Occipital lobe (tissue), 3 donors: ENCODE measurements at places on chromosomes 11 and 22. TPM values are rescaled to one million over a fixed set of nuclear protein-coding genes. Genes with fewer than 3 reads are reported as not detected.

GRCh38 chr22:35977136-35977535 lies 51.5 kb downstream of the RBFOX2 start:
- DNase-seq = no peak

DNA sequence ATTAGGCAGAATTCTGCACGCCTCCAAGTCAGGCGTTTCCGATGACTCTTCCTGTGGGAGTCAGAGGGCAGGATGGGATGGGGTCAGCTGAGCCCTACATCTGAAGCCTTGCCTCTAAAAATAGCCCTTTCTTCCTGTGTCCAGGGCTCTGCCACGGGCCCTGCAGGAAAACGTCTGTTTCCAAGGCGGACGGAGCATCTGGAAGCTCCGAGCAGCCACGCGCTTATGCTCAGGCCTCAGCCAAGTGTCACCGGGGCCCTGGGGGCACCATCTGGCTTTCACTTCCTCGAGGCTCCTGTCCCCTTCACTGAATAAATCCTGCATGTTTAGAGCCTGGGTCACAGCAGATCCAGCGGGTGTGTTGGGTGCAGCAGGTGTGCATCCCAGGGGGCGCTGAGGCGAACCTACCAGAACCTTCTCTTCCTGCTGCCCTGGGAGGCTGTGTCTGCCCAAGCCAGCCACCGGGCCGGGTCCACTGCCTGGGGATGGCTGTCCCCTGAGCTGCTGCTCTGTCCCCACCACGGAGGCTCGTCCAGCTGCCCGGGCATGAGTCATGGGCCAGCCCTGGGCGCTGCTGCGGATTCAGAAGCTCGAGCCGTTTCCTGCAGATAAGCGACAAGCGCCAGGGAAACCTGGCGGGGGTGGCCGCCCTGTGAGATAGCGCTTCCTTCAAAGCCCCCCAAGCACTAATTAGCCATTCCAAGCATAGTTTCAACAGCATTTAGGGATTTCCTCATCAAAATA lies 32.0 kb upstream of the LINC01488 start:
- DNase-seq = no peak

DNA sequence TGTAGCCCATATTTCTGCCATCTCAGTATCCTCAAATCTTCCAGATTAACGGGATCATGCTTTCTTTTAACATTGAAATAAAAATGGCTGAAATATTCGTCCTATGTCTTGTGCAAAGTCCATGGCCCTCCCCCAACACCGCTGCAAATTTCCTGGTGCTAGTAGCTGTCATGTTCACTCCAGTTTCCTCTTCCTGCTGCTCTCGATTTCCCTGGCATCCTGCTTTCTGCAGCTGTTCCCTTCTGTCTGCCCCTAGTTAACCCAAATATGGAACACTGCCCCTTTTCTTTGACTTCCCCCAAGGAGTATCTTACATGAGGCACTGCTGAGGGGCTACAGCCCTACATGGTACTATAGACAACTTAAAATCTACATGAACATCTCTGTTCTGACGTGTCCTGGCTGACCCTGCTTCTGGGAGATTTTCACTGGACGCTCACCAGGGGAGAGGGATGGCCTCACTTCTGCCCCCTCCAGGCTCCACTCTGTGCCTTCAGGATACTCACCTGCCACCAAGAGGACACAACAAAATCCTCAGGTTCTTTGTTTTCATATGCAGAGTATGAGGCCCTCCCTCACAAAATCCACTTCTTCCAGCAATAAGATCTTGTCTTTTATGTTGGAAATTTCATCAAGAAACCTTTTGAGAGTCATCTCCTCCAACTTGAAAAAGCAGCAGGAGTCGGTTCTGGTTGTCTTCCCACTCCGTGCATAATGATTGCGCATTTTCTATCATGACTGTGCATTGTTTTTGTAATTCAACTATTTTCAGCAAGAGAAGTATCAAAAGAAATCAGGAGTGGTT lies 29.5 kb upstream of the SCUBE2 start:
- no peak for DNase-seq

- no peak for DNase-seq
Observed at GRCh38 chr22:28481725-28482124, 197.9 kb downstream of the TTC28 start.

- no peak for DNase-seq
Observed at GRCh38 chr11:134252346-134253187, 585 bp downstream of the THYN1 start.

C11orf71 gene
- 14.7 TPM for total RNA-seq

DNA sequence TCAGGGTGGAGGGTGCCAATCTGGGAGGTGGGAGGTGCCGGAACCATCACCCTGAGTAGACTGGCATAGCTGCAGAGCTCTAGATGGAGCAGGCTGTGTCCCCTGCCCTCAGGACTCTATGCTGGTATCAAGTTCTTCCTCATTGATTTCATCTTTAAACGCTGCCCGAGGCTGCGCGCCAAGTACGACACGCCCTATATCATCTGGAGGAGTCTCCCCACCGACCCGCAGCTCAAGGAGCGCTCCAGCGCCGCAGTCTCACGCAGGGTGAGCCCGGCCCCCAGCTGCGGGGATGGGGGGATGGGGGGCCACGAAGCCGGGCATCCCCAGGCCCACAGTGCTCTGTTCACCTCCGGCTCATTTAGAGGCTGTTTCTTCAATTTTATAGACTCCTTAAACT lies 52.5 kb downstream of the GRAMD4 start:
- DNase-seq = no peak

DNA sequence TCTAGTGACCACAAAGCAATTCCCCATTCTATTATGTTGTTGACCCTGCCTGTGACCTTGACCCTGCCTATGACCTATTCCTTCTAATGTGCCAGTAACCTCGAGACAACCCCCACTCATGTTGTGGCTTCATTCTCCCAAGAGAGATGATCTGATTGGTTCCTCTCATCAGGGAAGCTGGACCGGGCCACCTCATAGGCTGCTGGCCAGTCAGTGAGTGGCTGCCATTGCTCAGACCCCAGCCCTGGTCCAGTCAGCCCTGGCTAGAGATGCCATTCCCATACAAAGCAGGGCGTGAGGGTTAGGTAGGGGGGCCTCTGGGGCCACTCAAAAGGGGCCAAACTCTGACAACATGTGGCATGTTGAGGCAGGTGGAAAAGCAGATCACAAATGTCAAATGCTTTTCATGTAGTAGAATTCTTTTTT lies 11.9 kb downstream of the SLC29A2 start:
- no peak for DNase-seq

RIC3 gene
- total RNA-seq = 55.7 TPM

DGCR2 gene
- 68.0 TPM for total RNA-seq

TRIM51 gene
- total RNA-seq = not detected

PARVG gene
- 0.47 TPM for total RNA-seq

ACTN3 gene
- total RNA-seq = not detected

DNA sequence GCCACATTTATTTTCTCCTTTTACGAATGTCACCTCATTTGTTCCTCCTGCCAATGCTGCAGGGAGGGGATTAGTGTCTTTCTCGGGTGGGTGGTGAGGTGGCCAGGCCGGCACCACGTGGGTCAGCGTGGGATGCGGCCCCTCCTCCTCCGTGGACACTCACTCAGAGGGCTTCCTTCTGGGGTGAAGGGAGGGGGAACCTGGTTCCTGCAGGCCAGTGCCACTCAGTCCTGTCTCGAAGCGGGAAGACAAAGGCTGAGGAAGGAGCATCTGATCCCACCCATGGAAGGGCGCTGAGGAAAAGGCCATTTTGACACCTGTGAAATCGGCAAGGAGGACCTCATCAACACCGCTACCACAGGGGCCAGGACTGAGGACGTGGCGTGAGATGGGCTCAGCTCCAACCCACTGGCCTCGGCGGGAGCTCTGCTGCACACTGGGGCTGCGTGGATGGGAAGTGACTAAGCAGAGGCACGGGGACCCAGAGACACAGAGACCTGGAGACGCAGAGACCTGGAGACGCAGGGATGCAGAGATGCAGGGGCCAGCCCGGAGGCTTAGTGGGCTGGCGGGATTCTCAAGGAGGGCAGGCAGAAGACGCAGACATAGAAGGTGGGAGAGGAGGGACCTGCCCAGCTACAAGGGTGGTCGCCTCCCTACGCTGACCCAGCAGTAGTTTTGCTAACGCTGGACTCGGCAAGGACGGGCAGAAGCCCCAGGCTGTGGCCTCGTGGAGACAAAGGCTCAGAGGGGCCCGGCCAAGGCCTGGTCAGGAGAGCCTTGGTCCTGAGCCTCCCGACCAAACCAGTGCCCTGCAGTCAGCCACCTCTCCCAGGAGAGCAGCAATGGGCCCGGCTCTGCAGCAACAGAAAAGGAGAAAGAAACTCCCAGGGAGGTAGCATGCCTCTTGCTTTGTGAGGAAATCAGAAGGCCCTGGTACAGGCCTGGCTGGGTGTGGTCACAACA lies 1071.2 kb downstream of the BRD1 start:
- no peak for DNase-seq

CNGA4 gene
- 0.31 TPM for total RNA-seq

DNA sequence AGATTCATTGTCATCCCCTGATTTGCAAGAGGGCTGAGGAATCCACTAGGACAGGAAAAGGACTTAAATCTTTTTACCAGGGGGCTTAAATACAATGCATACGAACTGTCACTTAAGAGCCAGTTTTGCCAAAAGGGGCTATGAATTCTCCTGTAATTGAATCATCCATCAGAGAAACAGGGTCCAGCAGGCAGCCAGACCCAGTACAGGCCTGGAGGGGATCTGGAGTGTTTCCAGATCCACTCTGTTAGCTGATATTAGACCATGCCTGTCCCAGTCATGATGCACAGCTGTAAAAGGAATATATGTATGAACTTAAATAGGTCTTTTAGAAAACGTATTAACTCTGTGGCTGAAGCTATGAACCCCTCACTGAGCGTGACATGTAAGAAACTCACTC lies 53.8 kb upstream of the PRSS23 start:
- no peak for DNase-seq

SLC17A6 gene
- total RNA-seq = 21.2 TPM

DNA sequence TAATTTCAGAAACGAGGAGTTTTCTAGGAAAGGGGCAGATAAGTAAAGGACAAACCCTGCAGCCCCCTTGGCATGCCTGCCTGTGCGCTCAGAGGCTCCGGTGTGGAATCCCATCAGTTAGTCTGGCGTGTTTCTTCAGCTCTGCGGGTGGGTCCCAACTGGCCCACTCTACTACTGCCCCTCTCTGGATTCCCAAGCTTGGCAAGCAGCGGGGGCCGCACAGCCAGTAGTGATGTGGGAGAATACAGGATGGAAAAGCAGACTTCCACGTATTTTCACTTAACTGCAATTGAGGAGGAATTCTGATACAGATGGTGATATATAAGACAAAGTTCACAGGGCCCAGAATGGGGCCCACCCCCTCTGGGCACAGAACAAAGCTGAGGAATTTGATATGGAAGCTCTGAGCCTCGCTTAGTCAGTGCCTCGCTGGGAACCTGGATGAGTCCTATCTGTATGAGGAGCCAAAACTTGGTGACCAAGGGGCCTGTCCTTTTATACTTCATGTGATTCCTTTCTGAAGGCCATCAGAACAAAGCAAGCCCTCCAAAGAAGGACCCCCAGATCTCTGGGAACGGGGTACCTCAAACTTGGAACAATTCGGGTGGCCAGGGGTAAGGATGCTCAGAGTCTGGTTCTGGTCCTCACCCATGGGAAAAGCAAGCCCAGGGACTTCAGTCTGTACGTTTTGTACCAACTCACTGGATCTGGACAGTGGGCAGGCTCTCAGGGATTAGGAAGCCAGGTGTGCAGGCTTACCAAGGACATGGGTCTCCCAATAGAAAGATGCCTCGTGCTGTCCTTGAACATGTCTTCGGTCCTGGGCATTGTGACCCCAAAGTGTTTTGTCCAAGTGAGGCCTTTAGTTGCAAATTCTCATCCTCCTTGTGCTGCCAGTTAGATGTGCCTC lies 26.0 kb downstream of the RELT start:
- no peak for DNase-seq

DNA sequence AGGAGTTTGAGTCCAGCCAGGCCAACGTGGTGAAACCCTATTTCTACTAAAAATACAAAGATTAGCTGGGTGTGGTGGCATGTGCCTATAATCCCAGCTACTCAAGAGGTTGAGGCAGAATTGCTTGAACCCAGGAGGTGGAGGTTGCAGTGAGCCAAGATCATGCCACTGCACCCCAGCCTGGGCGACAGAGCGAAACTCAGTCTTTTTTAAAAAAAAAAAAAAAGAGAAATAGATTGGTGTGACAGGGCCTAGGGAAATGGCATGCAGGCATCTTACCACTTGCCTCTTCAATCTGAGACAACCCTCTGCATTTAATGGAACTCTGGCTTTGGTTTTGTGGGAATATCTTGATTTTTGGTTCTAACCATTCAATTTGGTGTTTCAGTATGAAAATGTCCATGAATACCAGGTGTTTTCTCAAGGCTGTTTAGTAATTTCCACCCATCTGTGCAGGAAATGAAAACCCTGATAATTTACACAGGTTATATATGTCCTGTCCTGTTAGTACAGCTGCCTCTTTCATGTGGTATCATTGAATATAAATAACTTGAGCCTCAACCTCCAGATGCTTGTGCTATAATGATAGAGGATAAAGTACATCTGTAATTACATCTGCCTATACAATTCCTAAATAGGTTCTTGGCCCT lies 8.4 kb downstream of the XBP1 start:
- DNase-seq = no peak

DNA sequence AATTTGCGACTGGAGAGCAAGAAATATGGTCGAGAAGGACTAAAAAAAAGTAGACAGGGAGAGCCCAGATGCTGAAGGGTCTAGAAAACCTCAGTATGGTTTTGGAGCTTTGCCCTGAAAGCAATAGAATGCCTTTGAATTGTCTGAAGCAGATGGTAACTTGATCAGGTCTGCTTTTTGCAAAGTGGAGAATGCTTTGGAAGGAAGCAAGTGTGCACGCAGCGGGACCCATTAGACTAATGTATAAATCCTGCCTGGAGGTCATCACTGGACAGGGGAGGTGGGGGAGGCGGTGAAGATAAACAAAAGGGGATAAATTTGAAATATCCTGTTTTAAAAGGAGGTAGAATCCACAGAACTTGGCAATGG lies 757 bp upstream of the HINFP start:
- DNase-seq = no peak

- DNase-seq = no peak
Observed at GRCh38 chr11:27807596-27807995, 107.3 kb upstream of the BDNF start.

CRYBB3 gene
- not detected for total RNA-seq

DNA sequence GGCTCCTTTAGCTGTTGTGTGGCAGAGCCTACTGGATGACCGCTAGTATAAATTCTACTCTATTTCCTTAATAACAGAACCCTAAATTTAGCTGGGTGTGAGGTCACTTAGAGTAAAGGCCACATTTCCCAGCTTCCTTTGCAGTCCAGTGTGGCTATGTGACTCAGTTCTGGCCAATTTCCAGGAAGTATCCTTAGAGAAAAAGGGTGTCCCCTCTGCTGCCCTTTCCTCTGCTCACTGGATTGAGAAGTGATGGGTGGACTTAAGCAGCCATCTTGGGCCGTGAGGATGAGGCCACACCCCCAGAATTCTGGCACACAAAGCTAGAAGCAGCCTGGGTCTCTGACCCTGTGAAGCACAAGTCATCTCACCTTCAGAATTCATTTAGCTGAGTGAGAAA lies 11.7 kb upstream of the RASD2 start:
- DNase-seq = no peak

GRCh38 chr11:73306069-73306841 lies 1.8 kb upstream of the ARHGEF17 start:
- no peak for DNase-seq

ENTHD1 gene
- 0.16 TPM for total RNA-seq

- no peak for DNase-seq
Observed at GRCh38 chr11:33411751-33412150, 154.6 kb downstream of the HIPK3 start.

ZP1 gene
- not detected for total RNA-seq

GRCh38 chr11:47257177-47257516 lies 649 bp upstream of the NR1H3 start:
- no peak for DNase-seq

- DNase-seq = peak; percentile 22
Observed at GRCh38 chr11:120210626-120211521, at the start of gene OAF. Gene OAF, plus strand, starts transcription at chr11:120211032. Its CDS starts 248 bp downstream, at chr11:120211280.
